Cortex of kidney (tissue), 1 donor: ENCODE measurements at places on chromosomes 1 and 21.

GRCh38 chr1:222828939-222829338 is 14.1 kb downstream of the DISP1 start:
- DNase-seq, result no peak

GRCh38 chr1:60431593-60431992 is 358.0 kb upstream of the C1orf87 start:
- no peak for DNase-seq

DNA sequence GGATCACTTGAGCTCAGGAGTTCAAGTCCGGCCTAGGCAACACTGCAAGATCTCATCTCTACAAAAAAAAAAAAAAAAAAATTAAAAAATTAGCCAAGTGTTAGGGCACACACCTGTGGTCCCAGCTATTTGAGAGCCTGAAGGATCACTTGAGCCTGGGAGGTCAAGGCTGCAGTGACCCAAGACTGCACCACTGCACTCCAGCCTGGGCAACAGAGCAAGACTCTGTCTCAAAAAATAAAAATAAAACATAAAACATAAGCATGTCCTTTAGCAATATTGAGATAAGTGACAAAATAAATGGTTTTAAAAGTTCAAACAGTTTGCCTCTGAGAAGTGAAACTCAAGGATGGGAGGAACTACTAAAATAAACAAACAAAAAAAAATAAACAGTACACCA is 101.2 kb downstream of the RERE start:
- no peak for DNase-seq

DNA sequence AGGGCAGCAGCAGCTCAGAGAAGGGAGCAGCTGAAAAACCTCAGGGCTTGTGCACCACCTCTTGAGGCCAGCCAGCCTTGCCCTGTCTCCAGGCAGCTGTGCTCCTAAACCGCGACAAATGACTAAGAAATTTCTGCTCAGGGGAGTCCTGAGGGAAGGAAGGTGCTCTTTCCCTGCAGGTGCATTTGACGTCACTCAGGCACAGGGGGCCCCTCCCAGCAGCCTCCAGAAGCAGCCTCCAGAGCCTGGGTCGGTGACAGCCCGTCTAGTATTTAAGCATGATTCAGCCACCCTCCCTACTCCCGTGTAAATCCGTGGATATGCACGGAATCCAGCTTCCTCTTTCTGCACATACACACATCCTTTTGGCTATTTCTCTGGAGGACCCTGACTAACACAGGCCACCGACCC is 560.5 kb downstream of the KIF26B start:
- DNase-seq, result no peak

- no peak for DNase-seq
Measured at GRCh38 chr1:65759516-65759915, 33.2 kb upstream of the PDE4B start.

DNA sequence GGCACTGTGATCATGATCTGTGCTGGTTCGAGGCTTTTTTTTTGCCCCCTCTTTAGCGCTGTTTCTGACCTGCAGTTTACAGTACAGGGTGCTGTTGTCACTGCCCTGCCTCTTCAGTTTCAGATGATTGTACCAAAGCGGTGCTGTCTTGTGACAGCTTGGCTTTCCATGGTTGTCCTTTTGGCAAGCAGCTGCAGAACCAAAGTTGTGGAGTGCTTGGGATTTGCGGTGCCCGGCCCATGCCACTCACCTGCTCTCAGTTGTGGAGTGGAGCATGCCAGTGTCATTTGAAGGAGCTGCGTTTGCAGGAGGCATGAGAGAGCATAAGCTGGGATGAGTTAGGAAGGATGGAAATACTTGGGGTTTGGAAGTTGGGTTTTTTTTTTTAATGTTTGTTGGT is 48.4 kb downstream of the DOP1B start:
- no peak for DNase-seq

- DNase-seq, result no peak
Measured at GRCh38 chr1:27216466-27216865, 18.0 kb upstream of the WDTC1 start.

GRCh38 chr1:208787219-208787618 is 543.0 kb upstream of the PLXNA2 start:
- no peak for DNase-seq

DNA sequence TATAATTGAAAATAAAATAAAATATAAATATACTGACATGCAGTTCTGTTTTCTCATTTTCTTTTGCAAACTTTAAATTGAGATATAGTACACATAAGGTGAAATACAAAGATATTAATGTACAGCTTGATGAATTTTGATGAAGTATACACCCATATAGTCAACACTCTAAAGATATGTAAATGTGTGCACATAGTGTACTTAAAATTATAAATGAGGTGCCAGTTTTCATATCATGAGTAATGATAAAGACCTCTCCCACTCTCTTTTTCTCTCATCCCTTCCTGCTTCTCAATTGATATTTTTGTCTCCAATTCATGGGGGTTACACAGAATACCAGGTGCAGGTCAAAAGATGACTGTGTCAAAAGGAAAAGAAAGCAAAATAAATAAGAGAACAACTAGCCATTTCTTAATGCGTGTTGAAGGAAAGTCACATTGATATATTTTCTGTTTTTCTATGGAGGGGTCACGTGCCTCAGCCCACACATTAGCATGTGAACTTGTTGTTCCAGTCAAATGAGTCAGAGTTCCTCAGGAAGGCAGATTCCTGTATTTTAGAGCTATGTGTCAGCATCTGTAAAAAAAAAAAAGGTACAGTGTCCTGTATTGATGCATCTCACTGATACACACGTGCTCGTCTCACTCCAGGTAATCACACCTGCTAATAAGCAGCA is 64.3 kb upstream of the HOOK1 start:
- no peak for DNase-seq

DNA sequence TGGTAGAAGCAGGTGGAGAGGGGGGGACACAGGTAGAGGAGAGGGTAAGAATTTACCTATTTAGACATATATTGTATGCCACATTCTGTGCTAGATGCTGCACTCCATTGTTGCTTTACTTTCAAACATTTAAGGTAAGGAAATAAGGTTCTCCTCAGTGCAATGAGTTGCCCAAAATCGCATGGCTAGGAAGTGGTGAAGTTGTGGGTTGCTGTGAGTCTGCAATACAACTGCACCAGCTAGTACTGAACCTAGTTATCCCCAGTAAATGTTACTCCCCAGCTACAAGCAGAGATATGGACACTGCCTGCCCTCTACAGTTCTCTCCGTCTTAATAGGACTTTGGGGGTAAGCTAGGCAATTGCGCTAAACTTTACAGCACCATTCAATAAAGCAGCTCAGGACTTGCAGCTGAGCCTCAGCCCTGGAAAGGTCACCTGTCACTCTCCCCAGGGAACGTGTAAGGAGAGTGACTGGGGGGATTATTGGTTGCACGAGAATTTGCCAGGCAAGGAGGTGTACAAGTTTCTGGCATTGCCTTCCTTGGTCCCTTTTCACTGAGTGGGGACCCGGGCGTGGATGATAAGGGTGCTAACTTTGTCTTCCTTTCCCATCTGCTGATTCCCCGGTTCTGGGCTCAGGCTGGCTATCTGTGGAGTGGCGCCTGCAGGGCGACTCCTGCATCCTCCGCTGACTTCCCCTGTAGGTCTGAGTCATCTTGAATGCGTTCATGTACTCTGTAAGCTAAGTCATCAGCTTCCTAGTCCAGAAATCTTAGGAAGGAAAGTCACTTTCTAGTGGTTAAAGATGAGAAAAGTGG is 71.3 kb upstream of the CNTN2 start:
- no peak for DNase-seq

DNA sequence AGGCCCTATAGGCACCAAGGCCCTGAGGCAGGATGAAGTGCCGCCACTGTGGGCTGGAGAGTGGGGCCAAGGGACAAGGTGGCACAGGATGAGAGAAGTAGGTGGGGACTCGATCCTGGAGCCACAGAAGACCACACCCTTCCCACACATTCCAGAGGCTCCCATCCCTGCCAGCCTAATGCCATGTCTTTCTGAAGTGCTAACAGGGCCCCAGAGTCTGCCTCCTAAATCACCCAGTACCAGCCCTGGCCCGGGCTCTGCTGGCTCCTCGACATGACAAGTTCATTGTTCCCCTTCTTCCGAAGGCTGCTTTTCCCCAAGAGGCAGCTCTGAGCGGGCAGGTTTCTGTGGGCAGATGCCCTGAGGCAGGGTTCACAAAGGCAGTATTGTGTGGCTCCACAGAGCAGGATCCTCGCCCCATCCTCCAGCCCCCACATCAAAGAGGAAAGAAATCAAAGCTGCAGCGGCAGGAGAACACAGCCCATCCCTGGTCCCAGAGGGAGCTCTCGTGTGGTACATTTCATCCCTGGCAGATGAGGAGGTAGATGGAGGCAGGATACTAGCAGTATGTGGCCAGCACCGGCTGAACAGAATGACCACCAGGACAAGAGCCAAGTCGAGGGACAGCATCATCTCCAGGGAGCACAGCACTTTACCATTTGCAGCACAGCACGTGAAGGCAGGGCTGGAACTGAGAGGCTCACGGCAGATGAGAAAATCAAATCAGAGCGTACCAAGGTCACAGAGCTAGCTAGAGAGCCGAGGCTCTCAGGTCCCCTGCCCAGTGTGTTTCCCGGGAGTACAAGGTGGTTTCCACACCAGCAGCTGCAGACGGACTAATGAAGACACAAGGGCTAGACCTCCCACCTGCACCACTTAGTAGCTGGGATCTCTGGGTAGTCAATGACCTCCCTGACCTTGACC is 64.8 kb downstream of the SYF2 start:
- no peak for DNase-seq

DNA sequence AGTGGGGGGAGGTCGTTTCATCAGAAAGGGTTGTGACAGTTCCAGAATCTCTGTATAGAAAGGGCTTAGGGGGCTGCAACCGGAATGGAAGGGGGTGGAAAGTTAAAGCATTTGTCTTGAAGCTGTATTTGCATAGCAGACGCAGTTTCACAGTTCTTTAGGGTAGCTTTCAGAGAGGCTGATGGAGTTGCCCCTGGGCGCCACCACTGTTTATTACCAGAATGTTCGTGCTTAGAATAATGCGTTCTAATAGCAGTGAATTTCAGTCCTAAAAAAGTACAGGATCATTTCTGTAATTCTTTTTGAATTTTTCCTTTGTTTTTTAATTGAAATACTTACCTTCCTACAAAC is 1.3 kb downstream of the EXO1 start:
- no peak for DNase-seq

- DNase-seq, result no peak
Measured at GRCh38 chr1:4055294-4055967, 155.4 kb upstream of the C1orf174 start.

GRCh38 chr21:43850728-43851295 is 14.2 kb upstream of the AGPAT3 start:
- no peak for DNase-seq

GRCh38 chr1:78142736-78143135 is 97.0 kb downstream of the GIPC2 start:
- no peak for DNase-seq

GRCh38 chr1:200334661-200335256 is 75.1 kb downstream of the ZNF281 start:
- no peak for DNase-seq

DNA sequence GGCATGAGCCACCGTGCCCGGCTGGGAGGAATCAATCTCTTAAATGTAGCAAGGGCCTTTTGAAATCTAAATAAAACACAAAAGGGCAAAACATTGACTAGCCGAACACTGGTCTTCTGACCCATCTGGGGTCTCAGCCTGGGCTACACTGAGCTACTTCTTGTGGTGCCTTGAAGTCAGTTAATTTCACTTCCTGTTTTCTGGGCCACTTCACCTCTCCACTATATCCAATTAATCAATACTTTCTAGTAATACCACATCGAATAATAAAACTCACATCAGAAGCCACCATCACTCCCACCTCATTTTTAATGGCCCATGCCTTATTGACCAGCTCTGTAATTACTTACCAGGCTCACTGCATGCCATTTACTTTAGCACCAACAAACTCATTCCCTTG is 138.0 kb upstream of the SAMSN1 start:
- no peak for DNase-seq
